Thymus (tissue), 14 donors: ENCODE measurements at places on chromosomes 13 and 19. TPM values are rescaled to one million over a fixed set of nuclear protein-coding genes. Genes with fewer than 3 reads are reported as not detected.

Gene NLRP4
- under 0.01 TPM for total RNA-seq

Gene VSIG10L
- 0.42 TPM for total RNA-seq

Gene ZNF324
- total RNA-seq, result 10.9 TPM

Gene ATXN8OS
- total RNA-seq, result not detected

Gene PPP1R37
- total RNA-seq, result 16.5 TPM

Gene EXOC3L2
- 0.42 TPM for total RNA-seq

Gene ICAM1
- total RNA-seq, result 24.6 TPM

Gene ZNF134
- 18.8 TPM for total RNA-seq

Gene UTP14C
- total RNA-seq, result 10.2 TPM

Gene PEAK3
- total RNA-seq, result 0.05 TPM

Gene LGALS16
- 0.33 TPM for total RNA-seq

GRCh38 chr19:56474308-56474707 is 2.8 kb downstream of the ZNF667 start:
- peaks cover 9% of the 10 kb centered on the region for H3K4me1 ChIP-seq
- no peak for DNase-seq
- H3K4me3 ChIP-seq, result no peak overlapping the region
- no peak overlapping the region for H3K27ac ChIP-seq
- H3K36me3 ChIP-seq, result no peaks in the 10 kb centered on the region

DNA sequence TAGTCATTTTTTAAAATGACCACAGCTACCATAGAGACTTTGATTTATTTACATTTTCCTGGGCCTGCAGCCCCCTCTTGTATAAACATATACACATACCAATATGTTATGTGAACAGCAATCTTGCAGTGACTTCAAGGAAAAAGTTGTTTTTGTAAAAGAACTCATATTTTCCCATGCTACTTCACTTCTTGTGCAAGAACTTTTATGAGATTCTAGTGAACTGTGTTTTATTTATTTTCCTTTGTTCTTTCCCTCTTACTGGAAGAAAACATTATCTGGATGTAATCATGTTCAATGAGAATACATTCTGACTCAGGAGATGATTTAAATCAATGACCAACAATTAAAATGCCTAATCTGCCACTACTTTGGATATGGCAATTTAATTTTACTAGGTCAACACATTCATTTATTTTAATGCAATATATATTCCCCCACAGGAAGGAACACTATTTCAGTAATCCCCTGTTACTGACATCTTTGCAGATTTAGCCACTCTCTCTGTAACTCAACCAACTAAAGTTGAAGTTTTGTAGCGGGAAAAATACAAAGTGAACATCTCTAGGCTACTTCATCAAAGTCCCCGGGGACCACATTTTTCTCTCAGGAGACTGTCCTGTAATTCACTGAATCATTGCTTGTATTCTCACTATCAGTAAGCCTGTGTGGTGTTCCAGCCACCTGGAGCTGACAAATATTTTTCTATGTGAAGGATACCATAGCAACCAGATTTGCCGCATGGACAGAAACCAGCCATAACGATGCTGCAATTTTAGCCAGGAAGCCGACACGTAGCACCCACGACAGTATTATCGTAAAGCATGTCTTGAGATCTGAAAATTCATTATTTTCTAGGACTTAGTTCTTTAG is 90.5 kb downstream of the STARD13 start:
- H3K4me3 ChIP-seq, result no peak overlapping the region
- H3K4me1 ChIP-seq, result no peaks in the 10 kb centered on the region
- H3K36me3 ChIP-seq, result no peaks in the 10 kb centered on the region
- no peaks in the 10 kb centered on the region for H3K27me3 ChIP-seq

- no peak overlapping the region for H3K4me3 ChIP-seq
- H3K27me3 ChIP-seq, result no peaks in the 10 kb centered on the region
- no peak for DNase-seq
- H3K36me3 ChIP-seq, result peaks cover 7% of the 10 kb centered on the region
Measured at GRCh38 chr13:99264051-99264450, 5.9 kb upstream of the GPR18 start.

DNA sequence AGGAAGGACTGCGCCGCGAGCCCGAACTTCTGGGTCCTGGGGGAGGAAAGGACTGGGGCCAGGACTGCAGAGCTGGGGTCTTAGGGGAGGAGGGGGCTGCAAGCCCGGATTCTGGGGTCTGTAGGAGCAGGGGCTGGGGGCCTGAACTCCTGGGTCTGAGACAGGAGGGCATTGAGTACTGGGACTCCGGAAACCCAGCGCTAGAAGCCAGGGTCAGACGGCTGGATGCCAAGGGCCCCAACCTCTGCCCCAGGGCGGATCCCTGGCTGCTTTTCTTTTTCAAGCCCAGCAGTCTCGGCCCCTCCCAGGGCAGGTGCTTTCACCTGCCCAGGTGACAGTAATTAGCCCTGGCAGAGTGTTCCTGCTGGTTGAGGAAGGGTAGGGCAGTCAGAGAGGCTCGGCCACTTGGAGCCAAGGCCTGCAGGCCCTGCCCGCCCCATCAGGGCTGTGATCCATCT is 2.3 kb downstream of the MYH14 start:
- H3K4me3 ChIP-seq, result no peak overlapping the region
- no peaks in the 10 kb centered on the region for H3K4me1 ChIP-seq
- H3K27me3 ChIP-seq, result peaks cover 46% of the 10 kb centered on the region

DNA sequence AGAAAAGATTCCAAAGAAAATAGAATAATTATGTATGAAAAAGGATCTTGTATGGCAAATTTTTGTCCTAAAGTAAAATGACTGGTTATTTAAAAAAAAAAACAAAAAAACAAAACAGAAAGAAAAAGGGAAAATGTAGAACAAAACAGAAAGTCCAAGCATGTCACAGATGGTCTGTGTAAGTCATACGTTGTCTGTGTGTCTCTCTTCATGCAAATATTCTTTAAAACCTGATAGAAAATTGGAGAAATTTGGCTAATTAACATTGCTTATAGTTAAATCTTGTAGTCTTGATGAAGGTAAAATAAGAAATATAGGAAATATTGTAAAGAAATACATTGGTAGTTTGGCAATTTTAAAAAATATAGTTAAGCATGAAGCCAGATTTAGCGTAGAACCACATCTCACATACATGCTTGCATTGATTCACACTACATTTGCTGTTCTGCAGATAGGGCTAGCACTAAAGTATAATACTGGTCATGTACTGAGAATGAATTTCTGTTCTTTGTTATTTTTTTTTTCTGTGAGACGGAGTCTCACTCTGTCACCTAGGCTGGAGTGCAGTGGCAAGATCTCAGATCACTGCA is 58.4 kb downstream of the SPRYD7 start:
- DNase-seq, result no peak
- no peaks in the 10 kb centered on the region for H3K36me3 ChIP-seq
- H3K27me3 ChIP-seq, result no peaks in the 10 kb centered on the region

DNA sequence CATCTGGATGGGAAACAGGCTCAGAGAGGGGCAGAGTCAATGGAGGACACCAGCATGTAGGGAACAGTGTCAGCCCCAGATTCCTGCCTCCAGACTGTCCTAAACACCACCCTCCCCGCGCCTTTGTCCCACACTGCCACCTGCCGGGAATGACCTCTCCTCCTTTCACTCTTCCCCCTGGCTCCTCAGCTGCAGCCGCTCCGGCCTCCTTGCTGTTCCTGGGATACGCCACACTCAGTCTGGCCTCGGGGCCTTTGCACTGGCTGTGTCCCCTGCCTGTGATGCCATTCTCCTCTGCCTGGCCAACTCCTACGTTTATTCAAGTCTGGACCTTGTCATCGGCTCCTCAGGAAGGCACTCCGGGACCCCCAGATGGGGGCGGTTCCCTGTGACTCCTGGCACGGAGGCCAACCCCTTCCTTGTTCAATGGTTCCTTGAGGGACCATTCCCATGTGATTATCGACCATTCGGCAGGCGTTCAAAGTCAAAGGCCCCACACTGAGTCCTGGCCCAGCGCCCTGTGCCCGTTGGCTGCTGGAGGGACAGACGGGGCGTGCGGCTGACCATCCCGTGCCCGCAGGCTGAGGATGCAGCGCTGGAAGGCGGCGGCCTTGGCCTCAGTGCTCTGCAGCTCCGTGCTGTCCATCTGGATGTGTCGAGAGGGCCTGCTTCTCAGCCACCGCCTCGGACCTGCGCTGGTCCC is 15.8 kb downstream of the FUT6 start:
- no peaks in the 10 kb centered on the region for H3K27me3 ChIP-seq
- peaks cover 24% of the 10 kb centered on the region for H3K4me1 ChIP-seq
- no peak for DNase-seq
- no peak overlapping the region for H3K27ac ChIP-seq
- no peaks in the 10 kb centered on the region for H3K36me3 ChIP-seq
- no peak overlapping the region for H3K4me3 ChIP-seq

DNA sequence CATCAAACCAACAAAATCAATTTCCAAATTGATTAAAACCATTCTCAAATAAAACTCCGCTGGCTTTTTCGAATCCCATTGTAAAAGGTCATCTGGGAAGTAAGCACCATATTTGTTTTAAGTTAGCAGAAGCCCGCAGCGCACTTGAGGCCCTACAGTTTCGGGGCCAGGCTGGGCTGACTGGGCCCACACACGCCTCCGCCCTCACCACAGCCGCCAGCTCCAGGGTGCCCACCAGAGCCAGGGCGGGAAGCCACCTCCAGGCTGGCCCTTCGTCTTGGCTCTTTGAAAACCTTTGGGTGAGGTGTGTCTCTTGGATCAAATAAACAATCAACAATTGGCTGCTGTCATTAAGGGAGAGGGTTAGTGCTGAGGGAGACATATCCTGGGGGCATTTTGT is 133.3 kb downstream of the SOX1 start:
- H3K27me3 ChIP-seq, result peaks cover 6% of the 10 kb centered on the region
- no peaks in the 10 kb centered on the region for H3K4me1 ChIP-seq
- no peak overlapping the region for H3K27ac ChIP-seq
- no peak for DNase-seq

- H3K36me3 ChIP-seq, result no peaks in the 10 kb centered on the region
- DNase-seq, result no peak
- no peaks in the 10 kb centered on the region for H3K4me1 ChIP-seq
- H3K27ac ChIP-seq, result no peak overlapping the region
- no peak overlapping the region for H3K4me3 ChIP-seq
Measured at GRCh38 chr19:35689836-35690235, 14.5 kb upstream of the ZBTB32 start.

- no peak overlapping the region for H3K27ac ChIP-seq
- no peaks in the 10 kb centered on the region for H3K36me3 ChIP-seq
- no peaks in the 10 kb centered on the region for H3K4me1 ChIP-seq
- no peak for DNase-seq
Measured at GRCh38 chr13:82480415-82480814, 1401.9 kb downstream of the SLITRK1 start.

- peaks cover 10% of the 10 kb centered on the region for H3K4me1 ChIP-seq
- no peaks in the 10 kb centered on the region for H3K27me3 ChIP-seq
- peak overlapping the region; percentile 68 for H3K27ac ChIP-seq
- peaks cover 97% of the 10 kb centered on the region for H3K36me3 ChIP-seq
- no peak for DNase-seq
Measured at GRCh38 chr19:10142701-10143375, 23.1 kb upstream of the EIF3G start.

DNA sequence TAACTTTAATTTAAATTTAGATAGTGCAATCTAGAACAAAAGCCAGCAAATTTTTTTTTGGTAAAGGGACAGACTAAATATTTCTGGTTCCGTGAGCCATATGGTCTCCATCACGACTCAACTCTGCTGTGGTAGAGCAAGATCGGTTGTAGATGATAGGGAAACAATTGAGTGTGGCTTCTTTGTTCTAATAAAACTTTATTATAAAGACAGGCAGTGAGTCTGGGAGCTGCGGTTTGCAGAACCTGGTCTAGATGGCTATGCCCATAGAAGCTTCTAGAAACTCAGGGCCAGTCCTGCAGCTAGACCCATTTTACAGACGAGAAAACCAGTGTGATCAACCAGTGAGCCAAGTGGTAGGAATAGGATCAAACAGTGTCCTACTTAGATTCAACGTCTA is 11.2 kb downstream of the CDC37 start:
- DNase-seq, result no peak
- H3K27me3 ChIP-seq, result no peaks in the 10 kb centered on the region
- H3K27ac ChIP-seq, result no peak overlapping the region
- no peak overlapping the region for H3K4me3 ChIP-seq
- H3K4me1 ChIP-seq, result peaks cover 9% of the 10 kb centered on the region

GRCh38 chr13:26784704-26785639 is 24.4 kb upstream of the GPR12 start:
- H3K4me3 ChIP-seq, result peak overlapping the region; percentile 1
- DNase-seq, result peak; percentile 10
- H3K27me3 ChIP-seq, result peaks cover 2% of the 10 kb centered on the region

GRCh38 chr19:38742906-38743305 is 1.4 kb downstream of the CAPN12 start:
- DNase-seq, result no peak
- H3K4me3 ChIP-seq, result no peak overlapping the region
- peaks cover 10% of the 10 kb centered on the region for H3K27me3 ChIP-seq
- no peak overlapping the region for H3K27ac ChIP-seq

- no peak overlapping the region for H3K4me3 ChIP-seq
- no peaks in the 10 kb centered on the region for H3K36me3 ChIP-seq
- DNase-seq, result no peak
- H3K4me1 ChIP-seq, result no peaks in the 10 kb centered on the region
- H3K27ac ChIP-seq, result no peak overlapping the region
- H3K27me3 ChIP-seq, result no peaks in the 10 kb centered on the region
Measured at GRCh38 chr13:113077953-113078901, 27.4 kb upstream of the F7 start.

DNA sequence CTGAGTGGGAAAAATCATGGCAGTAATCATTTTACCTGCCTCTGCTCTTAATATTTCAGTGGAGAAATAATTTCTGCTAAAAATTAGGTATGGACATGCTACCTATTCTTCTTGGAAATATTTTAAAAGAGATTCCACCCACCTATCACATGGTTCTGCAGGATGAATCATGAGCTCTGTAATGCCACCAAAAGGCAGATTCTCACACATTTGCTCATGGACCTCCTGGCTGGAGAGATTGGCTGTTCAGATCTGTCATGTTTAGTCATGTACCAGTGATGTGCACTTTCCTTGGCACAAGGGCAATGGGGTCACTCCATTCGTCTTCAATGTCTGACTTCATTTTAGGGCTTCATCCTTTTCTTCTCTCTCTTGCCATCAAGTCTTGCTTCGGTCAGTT is 101.8 kb upstream of the MBNL2 start:
- no peak overlapping the region for H3K4me3 ChIP-seq
- no peaks in the 10 kb centered on the region for H3K4me1 ChIP-seq
- H3K27ac ChIP-seq, result no peak overlapping the region
- no peaks in the 10 kb centered on the region for H3K36me3 ChIP-seq
- no peaks in the 10 kb centered on the region for H3K27me3 ChIP-seq
- no peak for DNase-seq

GRCh38 chr13:72970956-72971355 is 87.8 kb upstream of the KLF5 start:
- no peaks in the 10 kb centered on the region for H3K27me3 ChIP-seq
- peaks cover 2% of the 10 kb centered on the region for H3K36me3 ChIP-seq
- DNase-seq, result no peak

DNA sequence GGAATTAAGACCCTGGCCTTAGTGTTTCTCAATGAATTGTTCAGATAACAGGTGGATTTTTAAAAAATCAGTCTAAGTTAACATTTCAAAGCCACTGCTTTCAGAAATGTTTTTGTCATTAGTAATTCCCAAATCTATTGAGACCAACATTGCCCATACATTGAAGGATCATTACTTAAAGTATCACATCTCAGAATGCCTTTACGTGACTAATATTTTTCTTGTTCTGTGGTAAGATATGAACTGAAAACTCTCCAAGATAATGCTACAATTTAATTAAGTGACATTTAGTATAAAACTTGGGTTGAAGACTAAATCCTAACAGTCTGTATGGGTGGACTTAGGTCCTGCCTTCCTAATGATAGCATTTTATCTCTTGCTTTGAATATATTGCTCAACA is 59.4 kb upstream of the POSTN start:
- no peaks in the 10 kb centered on the region for H3K36me3 ChIP-seq
- H3K4me3 ChIP-seq, result no peak overlapping the region
- H3K27me3 ChIP-seq, result no peaks in the 10 kb centered on the region
- H3K27ac ChIP-seq, result no peak overlapping the region
